HCEC 1CT (cell line): ENCODE measurements at places on chromosomes 16 and 17.

- no peak for DNase-seq
Observed at GRCh38 chr17:345261-345660, 7.3 kb downstream of the RPH3AL start.

- DNase-seq = no peak
Observed at GRCh38 chr16:12906271-12906670, 4.9 kb downstream of the SHISA9 start.

GRCh38 chr16:31108794-31109558, 790 bp downstream of the BCKDK start:
- DNase-seq = no peak

- DNase-seq = no peak
Observed at GRCh38 chr16:79097166-79097565, 503.4 kb downstream of the MAF start.

GRCh38 chr16:19135201-19135842, 21.6 kb downstream of the ITPRIPL2 start:
- DNase-seq = no peak

DNA sequence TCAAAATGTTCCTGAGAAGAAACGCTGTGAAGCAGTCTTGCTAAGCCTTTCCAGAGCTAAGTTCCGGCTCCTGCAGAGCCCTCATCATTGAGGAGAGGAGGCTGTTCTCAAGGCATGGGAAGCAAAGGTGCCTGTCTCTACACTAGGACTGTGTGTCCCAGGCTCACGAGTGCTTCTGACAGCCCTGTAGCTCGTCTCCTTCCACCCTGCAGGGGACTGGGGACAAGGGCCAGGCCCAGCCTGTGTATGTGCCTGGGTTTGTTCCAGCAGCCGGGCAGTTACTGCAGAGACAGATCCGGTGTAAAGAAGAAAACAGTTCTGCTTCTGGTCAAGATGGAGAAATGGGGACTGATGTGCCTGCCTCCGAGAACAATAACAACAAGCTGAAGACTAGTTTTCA, 156.0 kb downstream of the ENGASE start:
- DNase-seq = no peak

DNA sequence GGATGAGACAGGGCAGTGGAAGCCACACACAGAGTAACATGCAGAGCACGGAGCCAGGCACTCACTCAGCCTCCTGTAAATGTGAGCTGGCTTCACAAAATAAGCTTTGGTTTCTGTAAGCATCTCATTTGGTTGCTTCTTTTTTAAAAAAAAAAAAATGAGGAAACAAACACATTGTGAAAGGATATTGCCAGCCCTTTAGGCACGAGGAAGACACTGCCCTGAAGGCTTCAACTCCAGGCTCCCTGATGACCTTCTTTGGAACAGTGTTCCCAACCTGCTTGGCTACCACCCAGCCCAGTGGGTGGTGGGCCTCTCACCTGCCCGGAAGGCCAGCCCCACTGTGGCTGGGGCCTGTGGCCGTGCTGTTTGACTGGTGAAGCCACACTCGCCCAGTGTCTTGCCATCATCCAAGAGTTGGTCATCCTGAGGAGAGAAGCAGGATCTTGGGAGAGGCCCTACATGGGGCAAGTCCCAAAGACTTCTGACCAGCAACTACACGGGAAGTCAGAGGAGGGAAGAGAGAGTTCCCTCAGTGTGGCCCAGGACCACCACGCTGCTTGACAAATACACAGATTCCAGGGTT, 1.9 kb downstream of the ELOB start:
- no peak for DNase-seq

DNA sequence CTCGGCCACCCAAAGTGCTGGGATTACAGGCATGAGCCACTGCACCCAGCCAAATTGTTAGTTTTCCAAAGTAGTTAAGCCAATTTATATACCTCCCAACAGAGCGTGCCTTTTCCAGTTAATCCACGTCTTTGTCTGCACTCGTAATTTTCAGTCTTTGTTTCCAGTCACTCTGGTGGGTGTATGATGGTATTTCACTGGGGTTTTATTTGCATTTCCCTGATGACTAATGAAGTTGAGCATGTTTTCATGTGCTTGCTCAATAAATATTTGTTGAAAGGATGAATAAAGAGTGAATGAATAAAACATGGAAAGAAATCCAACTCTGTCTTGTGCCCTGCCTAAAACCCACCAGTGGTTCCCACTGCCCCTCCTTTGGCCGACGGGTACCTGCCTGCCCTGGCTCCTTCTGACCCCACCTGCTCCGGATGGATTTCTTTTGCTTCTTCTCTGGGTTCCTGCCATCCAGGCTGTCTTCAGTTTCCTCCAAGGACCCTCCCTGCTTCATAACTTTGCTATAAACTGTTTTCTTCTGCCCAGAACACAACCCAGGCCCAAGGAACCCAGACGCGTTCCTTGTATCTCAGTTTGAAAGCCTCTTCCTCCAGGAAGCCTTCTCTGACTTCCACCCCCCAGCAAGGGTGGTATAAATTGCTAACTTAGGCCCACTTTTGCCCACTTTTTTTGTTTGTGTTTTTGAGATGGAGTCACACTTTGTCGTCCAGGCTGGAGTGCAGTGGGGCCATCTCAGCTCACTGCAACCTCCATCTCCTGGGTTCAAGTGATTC, 3.0 kb upstream of the ABCC1 start:
- DNase-seq = peak; percentile 71

DNA sequence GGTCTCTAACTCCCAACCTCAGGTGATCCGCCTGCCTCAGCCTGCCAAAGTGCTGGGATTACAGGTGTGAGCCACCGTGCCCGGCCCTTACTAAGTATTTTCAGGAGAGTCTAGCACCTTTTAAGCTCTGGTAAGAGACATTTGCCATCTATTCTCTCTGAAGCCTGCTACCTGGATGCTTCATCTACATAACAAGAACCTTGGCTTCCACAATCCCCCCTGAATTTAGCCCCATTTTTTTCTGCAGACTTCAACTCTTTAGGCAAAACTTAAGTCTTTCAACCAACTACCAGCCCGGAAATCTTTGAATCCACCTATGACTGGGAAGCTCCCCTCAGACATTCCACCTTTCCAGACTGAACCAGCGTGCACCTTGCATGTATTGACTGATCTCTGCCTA, 14.0 kb upstream of the UBE2I start:
- DNase-seq = no peak

GRCh38 chr17:76588182-76588581, 2.5 kb upstream of the ST6GALNAC2 start:
- DNase-seq = no peak

GRCh38 chr16:24635900-24636610, 93.4 kb upstream of the TNRC6A start:
- DNase-seq = peak; percentile 95
